ENCODE measurements at places on chromosomes 5 and 9.

- DNase-seq: no peak
Observed at GRCh38 chr5:89297066-89297465, 414.1 kb upstream of the MEF2C start.

GRCh38 chr5:142900927-142901326, 130.8 kb downstream of the ARHGAP26 start:
- DNase-seq: peak; percentile 78

- no peak for DNase-seq
Observed at GRCh38 chr9:105141146-105141975, 103.1 kb upstream of the SLC44A1 start.

DNA sequence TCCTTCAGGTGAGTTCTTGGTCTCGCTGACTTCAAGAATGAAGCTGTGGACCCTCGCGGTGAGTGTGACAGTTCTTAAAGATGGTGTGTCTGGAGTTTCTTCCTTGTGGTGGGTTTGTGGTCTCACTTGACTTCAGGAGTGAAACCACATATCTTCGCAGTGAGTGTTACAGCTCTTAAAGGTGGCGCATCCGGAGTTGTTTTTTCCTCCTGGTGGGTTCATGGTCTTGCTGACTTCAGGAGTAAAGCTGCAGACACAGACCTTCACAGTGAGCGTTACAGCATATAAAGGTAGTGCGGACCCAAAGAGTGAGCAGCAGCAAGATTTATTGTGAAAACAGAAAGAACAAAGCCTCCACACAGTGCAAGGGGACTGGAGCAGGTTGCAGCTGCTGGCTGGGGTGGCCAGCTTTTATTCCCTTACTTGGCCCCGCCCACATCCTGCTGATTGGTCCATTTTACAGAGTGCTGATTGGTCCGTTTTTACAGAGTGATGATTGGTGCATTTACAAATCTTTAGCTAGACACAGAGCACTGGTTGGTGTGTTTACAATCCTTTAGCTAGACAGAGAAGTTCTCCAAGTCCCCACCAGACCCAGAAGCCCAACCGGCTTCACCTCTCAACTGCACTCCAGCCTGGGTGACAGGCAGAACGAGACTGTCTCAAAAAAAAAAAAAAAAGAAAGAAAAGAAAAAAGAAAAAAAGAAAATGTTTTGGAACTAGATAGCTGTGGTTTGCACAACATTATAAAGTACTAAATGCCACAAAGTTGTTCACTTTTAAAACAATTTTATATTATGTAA, 9.1 kb upstream of the ERMP1 start:
- DNase-seq: no peak

GRCh38 chr5:135834639-135835529, at the start of gene SLC25A48:
TSS of gene SLC25A48 (plus strand) at chr5:135834663. CDS start at chr5:135834848, 185 bp downstream.
- no peak for DNase-seq

- no peak for DNase-seq
Observed at GRCh38 chr9:26163931-26164330, 485.7 kb upstream of the TUSC1 start.

DNA sequence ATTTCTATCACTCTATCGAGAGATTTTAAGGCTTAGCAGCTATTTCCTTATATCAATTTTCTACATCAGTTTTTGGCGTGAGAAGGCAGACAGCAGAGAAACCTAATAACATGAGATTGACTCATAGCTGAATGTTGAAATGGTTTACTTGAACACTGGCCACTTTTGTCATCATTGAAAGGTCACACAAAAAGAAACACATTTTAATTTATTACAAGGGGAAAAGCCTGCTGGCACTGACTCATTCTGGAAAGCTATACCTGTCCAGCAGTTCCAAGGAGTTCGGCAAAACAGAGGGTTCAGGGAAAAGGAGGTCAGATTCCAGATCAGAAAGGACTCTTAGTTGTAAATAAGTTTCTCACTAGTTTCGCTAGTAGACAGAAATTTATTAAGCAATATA, 566.4 kb downstream of the DNAH5 start:
- no peak for DNase-seq

GRCh38 chr5:56574778-56575177, 240.6 kb upstream of the MAP3K1 start:
- DNase-seq: no peak

GRCh38 chr5:150329038-150329437, 26.3 kb upstream of the ARSI start:
- no peak for DNase-seq

DNA sequence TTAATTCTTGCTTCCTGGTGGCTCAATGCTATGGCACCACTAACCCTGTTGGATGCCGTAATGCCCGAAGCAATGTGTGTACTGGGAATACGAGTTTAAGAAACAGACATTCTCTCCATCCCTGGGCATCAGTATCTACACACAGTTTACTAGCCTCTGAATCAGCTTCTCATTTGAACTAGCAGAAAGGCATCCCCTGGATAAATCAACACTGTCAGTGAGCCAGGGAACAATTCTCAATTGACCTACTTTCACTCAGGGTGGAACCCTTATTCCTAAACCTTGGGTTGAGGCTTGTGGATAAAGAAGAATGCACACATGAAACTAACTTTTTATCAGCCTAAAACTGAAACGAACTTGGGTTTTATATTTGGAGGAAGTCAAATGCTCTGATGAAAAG, 331.0 kb downstream of the GADD45G start:
- no peak for DNase-seq

- no peak for DNase-seq
Observed at GRCh38 chr9:125066839-125067619, 76.3 kb downstream of the SCAI start.

DNA sequence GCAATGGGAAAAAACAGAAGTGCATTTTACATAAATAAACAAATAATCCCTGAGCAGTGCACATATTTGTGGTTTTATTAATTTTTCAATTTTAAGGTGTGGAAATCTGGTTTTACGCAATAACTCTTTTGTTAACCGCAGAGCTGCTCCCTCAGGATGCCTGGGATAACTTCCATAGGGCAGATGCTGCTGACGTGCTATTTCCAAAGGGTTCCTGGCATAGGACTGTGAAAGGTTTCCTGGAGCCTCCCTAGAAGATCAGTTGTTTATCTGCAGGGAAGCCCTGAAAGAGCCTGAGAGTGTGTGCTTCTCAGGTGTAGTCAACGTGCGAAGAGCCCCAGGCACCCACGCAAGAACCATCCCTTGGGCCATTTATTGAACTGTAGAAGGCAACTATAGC, 443.5 kb downstream of the PLK2 start:
- peak; percentile 32 for DNase-seq

- no peak for DNase-seq
Observed at GRCh38 chr5:14946815-14947620, 75.4 kb upstream of the ANKH start.

GRCh38 chr9:124771021-124771866, at the start of gene NR6A1:
TSS of gene NR6A1 (minus strand) at chr9:124771311.
- peak; percentile 89 for DNase-seq

DNA sequence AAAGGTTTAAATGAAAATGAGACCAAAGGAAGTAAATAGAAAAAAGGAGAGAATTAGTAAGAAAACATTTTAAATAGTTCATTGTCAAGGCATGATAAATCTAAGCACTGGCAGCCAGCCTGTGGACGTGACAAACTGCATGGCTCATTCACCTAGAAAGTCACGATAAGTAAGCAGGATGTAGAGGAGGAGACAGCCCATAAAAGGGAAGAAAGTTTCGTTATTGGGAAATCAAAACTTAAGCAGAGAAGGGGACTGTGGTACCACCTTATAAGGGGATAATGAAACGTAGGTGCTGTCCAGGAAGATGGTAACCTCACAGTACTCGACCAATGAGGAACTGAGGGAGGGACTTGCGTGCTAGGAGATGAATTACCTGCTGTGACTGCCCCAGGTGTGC, 494.5 kb upstream of the GRAMD2B start:
- no peak for DNase-seq

DNA sequence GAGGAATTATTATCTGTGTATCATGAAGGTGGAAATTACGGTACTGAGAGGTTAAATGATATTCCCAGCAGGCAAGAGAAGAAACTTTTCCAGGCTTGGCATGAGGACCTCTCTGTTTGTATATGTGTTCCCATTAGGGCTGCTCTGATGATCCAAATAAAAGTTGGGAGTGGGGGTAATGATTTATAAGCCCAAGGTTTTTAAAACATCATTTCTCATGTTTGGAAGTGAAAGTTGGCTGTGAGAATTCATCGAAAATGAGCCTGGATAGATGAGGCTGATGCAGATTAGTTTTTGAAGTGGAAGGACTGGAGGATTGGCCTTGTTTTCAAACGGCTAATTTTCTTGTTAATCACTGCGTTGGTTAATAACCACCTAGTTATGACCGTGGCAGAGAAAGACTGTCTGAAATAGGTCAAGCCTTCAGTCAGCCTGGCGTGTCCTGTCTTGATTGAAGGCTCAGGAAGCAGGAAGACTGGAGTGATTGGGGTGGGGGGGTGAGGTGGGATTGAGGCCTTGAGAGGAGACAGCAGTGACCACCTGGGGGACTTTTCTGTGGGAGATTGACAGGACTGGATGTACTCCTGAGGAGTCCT, 391.0 kb upstream of the WWC1 start:
- no peak for DNase-seq

GRCh38 chr9:92141144-92142129, 26.2 kb upstream of the SPTLC1 start:
- DNase-seq: no peak

GRCh38 chr9:137534256-137535119, 15.7 kb downstream of the PNPLA7 start:
- peak; percentile 6 for DNase-seq

- peak; percentile 13 for DNase-seq
Observed at GRCh38 chr9:35882996-35883395, 12.8 kb upstream of the OR13J1 start.

DNA sequence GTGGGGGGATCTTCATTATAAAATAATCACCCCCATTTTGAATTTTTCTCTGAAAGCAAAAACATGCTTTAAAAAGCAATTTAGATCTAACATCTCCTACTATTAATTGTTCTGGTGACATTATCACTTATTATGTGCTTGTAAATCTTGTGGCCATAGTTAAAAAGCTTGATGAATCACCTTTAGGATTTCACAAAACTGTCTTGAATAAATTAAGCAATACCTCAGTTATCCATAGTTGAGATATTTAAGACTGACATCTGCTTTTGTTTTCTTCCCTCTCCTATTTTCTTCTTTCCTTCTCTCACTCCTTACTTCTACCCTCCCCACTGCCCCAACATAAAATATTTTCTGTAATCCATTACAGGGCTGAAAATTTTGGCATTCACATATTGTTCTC, 84.8 kb downstream of the SLC1A3 start:
- no peak for DNase-seq

- no peak for DNase-seq
Observed at GRCh38 chr9:127598839-127599549, 13.1 kb upstream of the STXBP1 start.

GRCh38 chr5:179327021-179327735, 18.1 kb downstream of the ADAMTS2 start:
- DNase-seq: no peak

DNA sequence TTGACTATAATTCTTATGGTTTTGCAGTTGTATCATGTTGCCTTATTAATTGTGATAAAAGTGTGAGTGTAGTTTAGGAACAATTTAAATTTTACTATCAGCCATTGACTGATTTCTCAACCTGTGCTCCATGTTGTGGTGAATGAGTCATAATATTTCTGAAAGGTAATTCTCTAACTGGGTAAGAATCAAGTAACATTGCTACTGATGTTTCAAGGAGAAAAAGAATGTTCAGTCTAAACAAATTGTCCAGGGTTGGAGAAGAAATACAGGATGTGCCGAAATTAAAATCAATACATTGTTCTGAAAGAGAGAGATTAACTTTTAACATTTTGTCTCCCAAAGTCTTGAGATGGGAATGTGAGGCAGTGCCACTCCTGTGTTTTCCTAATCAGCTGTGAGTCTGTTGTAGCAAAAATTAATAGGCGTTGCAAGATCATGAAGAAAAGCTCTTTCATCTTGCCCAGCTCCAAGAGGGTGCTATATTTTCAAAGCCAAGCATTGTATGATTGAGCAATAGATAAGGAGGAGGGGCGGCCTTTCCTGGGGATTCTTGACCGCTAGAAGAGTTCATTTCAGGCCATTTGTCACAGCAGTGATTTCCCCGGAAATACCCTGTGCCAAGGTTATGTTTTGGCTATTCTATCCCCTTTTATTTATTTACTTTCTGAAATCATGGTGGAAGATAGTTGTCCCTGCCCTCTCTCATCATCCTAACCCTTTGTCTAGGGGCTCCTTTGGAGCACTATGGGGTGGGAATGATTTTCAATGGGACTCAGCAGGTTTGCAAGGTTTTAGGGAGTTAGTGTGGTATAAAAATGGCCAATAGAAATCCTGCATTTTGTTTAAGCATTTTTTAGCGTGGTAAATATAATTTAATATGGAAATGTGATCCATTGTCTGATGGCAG, 151.6 kb downstream of the FOCAD start:
- DNase-seq: no peak

DNA sequence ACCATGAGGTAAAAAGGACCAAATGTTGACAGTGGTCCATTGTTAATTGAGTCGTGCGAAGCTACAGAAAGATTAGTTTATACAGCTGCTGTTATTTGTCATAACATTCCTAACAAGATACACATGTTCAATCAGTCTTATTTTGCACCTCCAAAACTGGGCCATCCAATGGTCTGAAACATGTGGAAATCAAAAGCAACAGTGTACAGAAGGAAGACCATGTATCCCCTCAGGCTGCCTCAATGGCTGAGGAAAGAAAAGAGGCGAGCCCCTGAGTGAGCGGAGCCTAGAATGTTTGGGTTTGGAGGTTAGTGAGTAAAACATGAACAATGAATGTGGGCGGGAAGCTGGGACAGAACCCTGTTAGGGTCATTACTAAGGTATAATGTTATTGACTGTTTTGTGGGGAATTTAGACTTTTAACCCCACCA, 35.6 kb downstream of the NFIB start:
- DNase-seq: peak; percentile 32

GRCh38 chr5:178454821-178455479, 135.2 kb downstream of the COL23A1 start:
- no peak for DNase-seq

DNA sequence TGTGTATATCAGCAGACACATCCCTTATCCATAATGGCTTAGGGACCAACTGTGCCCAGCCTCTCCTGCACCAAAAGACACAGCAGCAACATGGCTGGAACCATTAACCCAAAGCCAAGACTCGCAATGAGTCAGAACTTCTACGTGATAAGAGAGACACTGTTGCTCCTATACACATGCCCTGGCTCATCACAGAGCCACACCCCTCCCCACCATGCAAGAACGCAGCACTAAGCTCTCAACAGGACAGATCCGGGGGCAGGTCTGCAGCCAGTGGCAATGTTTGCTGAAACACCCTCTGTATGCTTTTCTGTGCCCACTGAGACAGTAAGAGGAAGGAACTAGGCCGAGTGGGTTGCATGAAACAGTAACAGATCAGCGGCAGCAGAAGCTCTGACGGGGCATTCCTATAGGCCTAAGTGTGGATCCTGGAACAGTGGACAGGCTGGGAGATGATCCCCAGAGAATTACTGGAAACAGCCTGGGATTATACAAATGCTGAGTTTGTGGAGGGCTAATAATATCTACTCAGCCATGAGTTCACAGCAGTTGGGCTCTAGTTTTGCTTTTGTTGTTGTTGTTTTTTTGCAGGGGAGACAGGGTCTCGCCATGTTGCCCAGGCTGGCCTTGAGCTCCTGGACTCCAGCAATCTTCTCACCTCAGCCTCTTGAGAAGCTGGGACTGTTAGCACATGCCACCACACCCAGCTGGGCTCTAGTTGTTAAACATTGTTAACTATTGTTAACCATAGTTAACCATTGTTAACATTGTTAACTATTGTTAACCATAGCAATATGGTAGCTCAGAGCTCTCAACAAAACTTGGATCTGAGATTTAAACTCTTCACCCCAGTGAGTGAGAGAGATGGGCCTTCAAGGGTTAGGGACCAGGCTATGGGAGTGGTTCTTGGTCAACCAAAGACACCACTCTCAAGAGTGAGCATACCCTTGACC, 41.0 kb downstream of the B4GALT1 start:
- no peak for DNase-seq

Data from fibroblast of skin of left biceps (primary cell).